ENCODE measurements at places on chromosomes 6 and 20.

GRCh38 chr20:23042270-23042669 lies 7.2 kb downstream of the SSTR4 start:
- no peak for DNase-seq

- no peak for DNase-seq
These were observed 67.3 kb downstream of the SCML4 start for GRCh38 chr6:107756660-107757355.

GRCh38 chr6:25404693-25405169 lies 125.6 kb downstream of the CARMIL1 start:
- peak; percentile 20 for DNase-seq

- DNase-seq = no peak
These were observed 14.3 kb upstream of the TRPC4AP start for GRCh38 chr20:35106827-35107380.

DNA sequence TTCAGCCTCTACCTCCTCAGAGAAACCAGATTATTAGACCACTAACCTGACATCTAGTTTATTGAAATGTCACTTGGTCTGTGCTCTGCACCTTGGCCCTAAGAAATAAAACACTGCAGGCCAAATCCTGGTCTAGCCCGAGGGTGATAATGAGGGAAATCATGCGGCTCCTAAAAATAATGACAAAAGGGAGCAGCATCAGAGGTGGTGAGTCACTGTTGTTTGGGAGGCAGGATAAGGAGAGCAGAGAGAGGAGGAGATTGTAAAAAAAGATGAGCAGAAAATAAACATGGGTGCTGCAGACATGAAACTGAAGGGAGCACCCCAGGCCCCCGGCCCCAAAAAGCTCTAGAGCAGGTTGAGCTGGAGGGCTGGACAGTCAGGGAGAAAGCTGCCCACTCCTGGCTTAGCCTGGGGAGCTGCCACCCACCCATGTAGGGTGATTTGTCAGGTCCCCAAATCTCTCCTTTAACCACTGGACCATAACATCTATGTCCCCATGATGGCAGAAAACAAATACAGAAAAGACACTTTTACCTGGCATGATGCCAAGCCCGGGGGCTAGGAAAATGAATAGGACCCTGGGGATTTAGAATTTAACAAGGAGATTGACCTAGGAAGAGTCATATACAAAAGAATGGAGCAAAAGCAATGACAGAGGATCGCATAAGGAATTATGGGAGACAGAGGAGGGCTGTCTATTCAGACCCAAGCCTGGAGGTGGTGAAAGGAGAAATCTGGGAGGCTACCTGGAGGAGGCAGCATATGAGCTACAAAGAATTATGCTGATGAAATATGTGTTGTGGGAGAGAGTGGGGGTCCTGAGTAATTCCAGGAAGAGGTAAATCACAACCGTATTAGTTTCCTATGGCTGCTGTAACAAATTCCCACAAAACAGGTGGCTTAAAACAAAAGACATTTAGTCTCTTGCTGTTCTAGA lies 103.7 kb downstream of the SNAP25 start:
- DNase-seq = no peak

DNA sequence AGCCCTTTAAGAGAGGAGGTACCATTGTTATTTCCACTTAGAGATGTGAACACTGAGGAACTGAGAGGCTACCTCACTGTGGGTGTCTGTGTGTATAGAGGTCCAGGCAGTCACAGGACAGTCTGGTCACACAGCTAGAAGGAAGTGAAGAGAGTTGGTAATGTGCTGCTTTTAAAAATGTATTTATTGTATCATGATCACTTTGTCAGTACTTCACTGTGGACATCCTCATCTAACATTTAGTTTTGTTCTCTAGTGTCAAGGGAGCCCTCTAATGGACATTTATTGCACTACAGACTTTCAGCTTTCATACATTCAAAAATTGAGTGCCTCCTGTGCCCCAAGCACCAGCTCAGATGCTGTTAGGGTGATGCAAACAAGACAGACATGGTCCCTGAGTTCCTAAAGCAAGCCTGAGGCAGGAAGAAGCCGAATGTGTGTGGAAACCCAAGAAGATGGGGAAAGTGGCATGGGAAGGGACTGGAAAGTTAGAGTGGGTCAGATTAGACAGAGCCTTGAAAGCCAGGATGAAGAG lies 123.0 kb downstream of the SLC16A10 start:
- DNase-seq = peak; percentile 62

GRCh38 chr6:45781890-45782289 lies 233.8 kb downstream of the CLIC5 start:
- DNase-seq = no peak

DNA sequence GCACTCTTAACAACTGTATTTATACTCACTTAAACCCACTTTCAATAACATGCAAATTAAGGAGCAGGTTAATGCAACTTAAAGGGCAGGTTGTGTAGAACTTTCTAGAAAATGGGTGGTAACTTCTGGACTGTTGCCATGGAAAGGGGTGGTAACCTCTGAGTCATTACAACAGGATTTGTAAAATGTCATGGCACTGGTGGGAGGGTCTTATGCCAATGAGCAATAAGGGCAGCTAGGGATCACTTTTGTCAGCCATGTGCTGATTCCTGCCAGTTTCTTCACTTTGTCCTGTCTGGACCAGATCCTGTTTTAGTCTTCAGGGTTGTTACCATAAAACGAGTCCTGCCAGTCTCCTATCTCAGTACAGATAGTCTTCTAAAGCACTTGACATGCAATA lies 560.5 kb upstream of the PTCHD4 start:
- DNase-seq = no peak

DNA sequence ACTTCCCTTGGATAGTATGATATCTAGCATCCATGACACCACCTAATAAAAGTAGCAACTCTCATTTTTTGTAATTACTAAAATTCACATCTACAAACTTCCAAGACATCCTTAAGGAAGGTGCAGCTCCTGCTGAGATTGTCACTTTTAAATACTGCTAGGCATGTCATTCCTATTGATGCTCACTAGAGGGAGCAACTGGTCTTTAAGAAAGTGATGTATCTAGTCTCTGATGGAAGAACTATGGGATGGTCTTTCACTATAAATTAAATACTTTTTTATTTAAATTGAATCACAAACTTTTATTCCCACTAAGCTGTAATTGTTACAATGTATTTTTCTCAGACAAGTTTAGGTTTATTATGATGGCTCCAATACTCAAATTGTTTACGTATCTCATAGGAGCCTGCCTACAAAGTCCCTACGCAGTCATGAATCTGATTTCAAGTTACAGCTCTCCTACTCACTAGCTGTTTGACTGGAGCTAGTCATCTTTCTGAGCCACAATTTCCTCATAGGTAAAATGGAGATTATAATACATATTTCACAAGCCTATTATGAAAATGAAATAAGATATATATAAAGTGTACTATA lies 8.1 kb upstream of the TSPYL1 start:
- peak; percentile 51 for DNase-seq

DNA sequence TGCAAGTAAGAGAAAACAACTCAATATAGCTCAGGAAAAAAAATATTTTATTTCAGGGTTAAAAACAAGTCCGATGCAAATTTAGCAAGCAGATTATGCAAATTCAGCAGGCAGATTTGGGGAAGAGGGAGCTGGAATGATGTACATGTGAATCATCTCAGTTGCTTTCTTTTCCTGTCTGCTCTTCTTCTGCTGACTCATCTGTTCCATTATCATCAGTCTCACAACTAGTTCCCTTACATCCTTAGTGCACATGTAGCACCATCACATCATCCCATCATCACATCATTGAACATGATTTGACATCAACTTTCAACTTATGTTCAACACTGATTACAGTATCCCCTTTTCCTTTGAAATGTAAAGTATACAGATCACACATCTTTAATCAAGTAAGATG lies 11.5 kb upstream of the DEFB113 start:
- no peak for DNase-seq

- DNase-seq = no peak
These were observed 16.7 kb downstream of the BMP2 start for GRCh38 chr20:6784210-6784631.

DNA sequence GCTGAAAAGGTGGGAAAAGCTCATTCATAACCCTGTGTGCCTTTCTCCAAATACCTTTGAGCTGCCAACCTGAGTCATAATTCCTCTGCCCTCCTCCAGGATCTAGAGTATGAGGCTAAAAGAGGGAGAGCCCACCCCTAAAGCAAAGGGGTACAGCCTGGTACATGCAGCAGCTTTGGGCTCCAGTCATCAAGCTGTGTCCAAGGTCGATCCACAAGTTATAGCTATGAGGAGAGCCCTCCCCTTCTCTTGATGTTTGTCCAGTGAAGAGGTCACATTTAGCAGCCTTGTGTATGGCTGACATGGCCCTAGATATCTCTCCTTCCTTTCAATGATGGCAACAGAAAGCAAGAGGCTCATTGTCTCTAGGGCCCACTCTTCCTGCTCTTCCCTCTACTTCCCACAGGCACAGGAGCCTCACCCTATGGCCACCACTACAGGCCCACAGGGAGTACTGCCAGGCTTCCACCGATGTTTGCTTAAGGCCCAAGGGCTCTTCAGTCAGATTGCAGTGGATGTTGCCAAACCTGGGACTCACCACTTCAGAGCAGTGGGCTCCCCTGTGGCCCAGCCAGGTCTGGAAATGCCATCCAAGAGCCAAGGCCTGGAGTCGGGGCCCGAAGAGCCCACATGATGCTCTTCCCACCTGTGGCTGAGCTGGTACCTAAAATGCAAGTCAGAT lies 176.8 kb downstream of the CD83 start:
- no peak for DNase-seq

DNA sequence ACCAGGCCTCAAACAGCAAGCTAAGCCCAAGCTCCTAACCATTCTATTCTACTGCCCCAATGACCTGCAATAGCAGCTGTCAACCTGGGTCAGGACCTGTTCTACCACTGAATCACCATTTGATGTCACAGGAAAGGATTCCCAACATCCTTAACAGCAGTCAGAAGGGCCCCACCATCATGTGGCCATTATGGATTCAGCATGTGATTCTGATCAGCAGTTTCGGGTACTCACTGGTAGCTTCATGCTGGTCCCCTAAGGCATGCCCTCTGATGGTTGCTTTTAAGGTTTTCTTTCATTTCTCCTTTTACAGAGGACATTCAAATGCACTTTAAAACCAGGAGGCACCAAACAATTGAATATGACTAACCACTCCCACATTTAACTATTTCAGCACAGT lies 37.3 kb upstream of the MAP7 start:
- no peak for DNase-seq

DNA sequence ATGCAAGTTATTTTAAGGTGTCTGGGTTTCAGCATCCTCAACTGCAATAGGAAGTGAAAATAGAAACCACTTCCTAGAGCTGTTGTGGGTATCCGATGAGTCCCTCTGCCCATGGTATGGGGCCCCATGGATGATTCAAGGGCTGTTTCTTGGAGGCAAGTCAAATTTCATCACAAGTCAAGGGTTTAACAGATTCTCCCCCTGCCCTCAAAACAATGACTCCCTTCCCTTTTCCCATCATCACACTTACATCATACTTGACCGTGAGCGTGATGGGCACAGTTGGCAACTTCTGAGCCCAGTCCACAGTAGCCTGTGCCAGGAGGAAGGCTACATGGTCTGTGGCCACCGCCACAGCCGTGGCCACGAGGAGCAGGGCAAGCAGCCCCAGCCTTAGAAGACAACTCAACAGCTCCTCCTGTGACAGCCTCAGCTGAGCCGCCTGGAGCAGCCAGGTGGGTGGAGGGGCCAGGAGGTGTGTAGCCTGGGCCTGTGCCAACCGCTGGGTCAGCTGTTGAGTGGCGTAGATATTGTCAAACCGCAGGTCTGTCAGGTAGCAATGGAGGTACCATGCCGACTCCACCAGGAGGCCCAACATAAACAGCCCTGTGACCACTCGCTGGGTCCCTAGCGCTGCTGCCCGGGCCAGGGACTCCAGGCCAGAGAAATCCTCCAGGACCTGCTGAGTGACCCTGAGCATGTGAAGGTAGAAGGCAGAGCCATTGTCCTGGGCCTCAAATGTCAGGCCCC lies 5.2 kb downstream of the OCSTAMP start:
- no peak for DNase-seq

- DNase-seq = no peak
These were observed 18.1 kb upstream of the SAMHD1 start for GRCh38 chr20:36969478-36970186.

- DNase-seq = no peak
These were observed 16.1 kb upstream of the ZNF217 start for GRCh38 chr20:53609491-53610445.

- no peak for DNase-seq
These were observed 117.9 kb downstream of the SNX5 start for GRCh38 chr20:17850684-17851026.

GRCh38 chr6:137518386-137518983 lies 24.3 kb upstream of the OLIG3 start:
- no peak for DNase-seq

DNA sequence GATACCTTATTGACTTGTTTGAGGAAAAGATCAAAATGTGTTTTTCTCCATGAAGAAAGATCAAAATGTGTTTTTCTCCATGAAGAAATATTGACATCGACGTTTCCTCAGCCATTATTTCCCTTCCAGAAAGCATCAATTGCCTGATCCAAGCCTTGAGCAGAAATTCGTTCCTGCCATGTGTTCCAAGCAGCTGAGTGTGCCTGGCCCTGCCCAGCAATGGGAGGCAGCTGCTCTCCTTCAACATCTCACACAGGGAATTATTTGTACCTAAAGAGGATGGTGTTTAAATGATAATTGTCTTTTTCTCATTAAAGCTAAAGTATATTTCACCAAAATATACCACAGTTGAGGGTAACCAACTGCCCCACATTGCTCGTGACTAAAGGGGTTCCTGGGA lies 7.8 kb upstream of the DUSP22 start:
- no peak for DNase-seq

- DNase-seq = no peak
These were observed 9.0 kb downstream of the RRBP1 start for GRCh38 chr20:17673084-17673483.

- peak; percentile 61 for DNase-seq
These were observed 83.8 kb downstream of the FNDC1 start for GRCh38 chr6:159252955-159253508.

DNA sequence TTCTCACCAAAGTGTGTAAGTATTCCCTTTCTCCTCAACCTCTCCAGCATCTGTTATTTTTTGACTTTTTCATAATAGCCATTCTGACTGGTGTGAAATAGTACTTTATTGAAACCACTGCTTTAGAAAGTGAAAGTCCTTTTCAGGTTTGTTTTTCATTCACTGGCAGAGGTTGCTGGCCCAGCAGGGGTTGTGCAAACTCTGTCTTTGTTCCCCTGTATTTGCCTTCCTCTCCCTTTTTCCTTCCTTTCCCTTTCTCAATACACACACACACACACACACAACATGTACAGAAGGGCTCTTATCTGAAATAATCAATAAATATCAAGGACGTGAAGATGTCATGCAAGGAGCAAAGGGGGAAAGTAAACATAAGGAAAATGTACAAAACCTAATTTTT lies 99.8 kb downstream of the LY86 start:
- no peak for DNase-seq

- DNase-seq = no peak
These were observed 17.5 kb downstream of the TFAP2C start for GRCh38 chr20:56646599-56646998.

GRCh38 chr6:119328254-119328653 lies 21.3 kb downstream of the MAN1A1 start:
- DNase-seq = no peak

GRCh38 chr6:130421585-130421984 lies 55.8 kb downstream of the TMEM200A start:
- no peak for DNase-seq

Data from ACHN (cell line).